A673 (cell line): ENCODE measurements at places on chromosomes 3 and 15. TPM values are rescaled to one million over a fixed set of nuclear protein-coding genes. Genes with fewer than 3 reads are reported as not detected.

DNA sequence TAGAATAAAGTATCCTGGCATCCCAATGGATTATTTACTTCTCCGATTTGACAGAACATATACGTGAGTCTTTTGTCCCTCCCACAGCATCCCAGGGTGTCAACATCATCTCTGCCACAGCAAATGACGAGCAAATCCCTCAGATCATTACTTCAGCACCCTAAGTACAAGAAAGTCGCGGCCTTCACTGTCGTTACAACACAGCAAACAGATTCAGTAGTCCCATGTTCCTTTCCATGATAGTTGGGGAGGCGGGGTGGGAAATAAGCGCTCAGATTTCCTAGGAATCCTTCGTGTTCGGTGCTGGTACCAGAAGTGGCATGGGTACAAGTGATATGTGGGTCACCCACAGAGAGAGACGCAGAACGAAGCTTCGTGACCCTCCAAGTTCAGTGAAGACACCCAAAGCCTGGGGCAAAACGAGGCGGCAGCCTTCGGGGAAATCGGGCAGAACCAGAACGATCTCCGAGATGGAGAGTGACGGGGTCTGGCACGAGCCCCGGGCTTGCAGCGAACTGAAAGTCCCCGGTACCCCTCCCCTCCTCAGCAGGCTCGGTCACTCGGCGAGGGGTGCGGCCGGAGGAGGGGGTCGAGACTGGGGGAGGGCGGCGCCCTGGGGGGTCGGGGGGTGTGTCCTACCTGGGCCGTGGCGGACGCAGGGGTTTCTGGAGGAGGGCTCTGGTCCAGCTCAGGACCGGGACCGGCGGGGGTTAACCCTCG is 619 bp downstream of the TTBK2 start:
- peak; percentile 58 for DNase-seq
- H3K27me3 ChIP-seq, result no peaks in the 10 kb centered on the region
- no peaks in the 10 kb centered on the region for H3K36me3 ChIP-seq
- peaks cover 6% of the 10 kb centered on the region for H3K4me1 ChIP-seq
- peak overlapping the region; percentile 47 for H3K27ac ChIP-seq
- peak overlapping the region; percentile 81 for H3K4me3 ChIP-seq

GRCh38 chr3:31343075-31343474 is 189.7 kb upstream of the STT3B start:
- no peak for DNase-seq
- no peaks in the 10 kb centered on the region for H3K36me3 ChIP-seq
- no peaks in the 10 kb centered on the region for H3K27me3 ChIP-seq
- no peaks in the 10 kb centered on the region for H3K4me1 ChIP-seq
- H3K27ac ChIP-seq, result no peak overlapping the region

GRCh38 chr15:57306944-57307411 is 69.3 kb upstream of the CGNL1 start:
- H3K27ac ChIP-seq, result no peak overlapping the region
- DNase-seq, result no peak
- no peaks in the 10 kb centered on the region for H3K27me3 ChIP-seq
- H3K36me3 ChIP-seq, result no peaks in the 10 kb centered on the region
- H3K4me3 ChIP-seq, result peak overlapping the region; percentile 37

The FEZF2 gene
- not detected in 2 replicates for total RNA-seq

The FGF12 gene
- total RNA-seq, result 2.1 and 2.3 TPM in 2 replicates

- H3K27ac ChIP-seq, result no peak within 1 kb of the TSS
- H3K4me1 ChIP-seq, result peaks cover 27% of the 10 kb centered on the region
- peaks cover 42% of the 10 kb centered on the region for H3K27me3 ChIP-seq
- DNase-seq, result peak; percentile 54
- no peaks in the 10 kb centered on the region for H3K36me3 ChIP-seq
- H3K4me3 ChIP-seq, result peak within 1 kb of the TSS; percentile 65
These were observed at the start of gene NLGN1 for GRCh38 chr3:173397161-173398110. Gene NLGN1 (plus strand): TSS chr3:173397744.

The ALPK3 gene
- total RNA-seq, result 0.67 and 0.70 TPM in 2 replicates

DNA sequence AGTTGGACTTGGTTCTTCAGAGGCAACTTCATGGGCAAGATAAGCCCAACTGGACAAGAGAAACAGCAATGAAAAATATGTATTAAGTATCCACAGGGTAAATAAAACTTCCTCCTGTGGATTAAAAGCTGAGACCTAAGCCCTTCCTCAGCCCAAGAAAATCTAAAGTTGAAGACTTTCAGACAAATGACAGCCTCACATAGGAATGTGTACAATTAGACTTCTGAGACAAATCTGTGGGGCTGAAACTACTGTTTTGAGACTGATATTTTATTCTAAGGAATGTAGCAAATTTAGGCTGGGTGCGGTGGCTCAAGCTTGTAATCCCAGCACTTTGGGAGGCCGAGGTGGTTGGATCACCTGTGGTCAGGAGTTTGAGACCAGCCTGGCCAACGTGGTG is 74.2 kb upstream of the IL12A start:
- DNase-seq, result no peak
- H3K4me3 ChIP-seq, result no peak overlapping the region
- no peaks in the 10 kb centered on the region for H3K27me3 ChIP-seq
- no peaks in the 10 kb centered on the region for H3K36me3 ChIP-seq
- H3K4me1 ChIP-seq, result no peaks in the 10 kb centered on the region
- H3K27ac ChIP-seq, result no peak overlapping the region

GRCh38 chr3:180630371-180630770 is 28.4 kb downstream of the TTC14 start:
- peaks cover 20% of the 10 kb centered on the region for H3K27me3 ChIP-seq

The TM4SF18 gene
- 0.37 and 1.5 TPM in 2 replicates for total RNA-seq

GRCh38 chr3:178083906-178084866 is 452.1 kb upstream of the KCNMB2 start:
- H3K36me3 ChIP-seq, result no peaks in the 10 kb centered on the region
- H3K4me3 ChIP-seq, result no peak overlapping the region
- peak; percentile 77 for DNase-seq
- peak overlapping the region; percentile 61 for H3K27ac ChIP-seq

- H3K27me3 ChIP-seq, result no peaks in the 10 kb centered on the region
- no peaks in the 10 kb centered on the region for H3K36me3 ChIP-seq
- H3K27ac ChIP-seq, result no peak overlapping the region
- no peak overlapping the region for H3K4me3 ChIP-seq
These were observed 82.5 kb downstream of the ADAMTS17 start for GRCh38 chr15:100259266-100259665.

The ZNF662 gene
- not detected in 2 replicates for total RNA-seq

The RTF1 gene
- total RNA-seq, result 47.6 and 55.3 TPM in 2 replicates

DNA sequence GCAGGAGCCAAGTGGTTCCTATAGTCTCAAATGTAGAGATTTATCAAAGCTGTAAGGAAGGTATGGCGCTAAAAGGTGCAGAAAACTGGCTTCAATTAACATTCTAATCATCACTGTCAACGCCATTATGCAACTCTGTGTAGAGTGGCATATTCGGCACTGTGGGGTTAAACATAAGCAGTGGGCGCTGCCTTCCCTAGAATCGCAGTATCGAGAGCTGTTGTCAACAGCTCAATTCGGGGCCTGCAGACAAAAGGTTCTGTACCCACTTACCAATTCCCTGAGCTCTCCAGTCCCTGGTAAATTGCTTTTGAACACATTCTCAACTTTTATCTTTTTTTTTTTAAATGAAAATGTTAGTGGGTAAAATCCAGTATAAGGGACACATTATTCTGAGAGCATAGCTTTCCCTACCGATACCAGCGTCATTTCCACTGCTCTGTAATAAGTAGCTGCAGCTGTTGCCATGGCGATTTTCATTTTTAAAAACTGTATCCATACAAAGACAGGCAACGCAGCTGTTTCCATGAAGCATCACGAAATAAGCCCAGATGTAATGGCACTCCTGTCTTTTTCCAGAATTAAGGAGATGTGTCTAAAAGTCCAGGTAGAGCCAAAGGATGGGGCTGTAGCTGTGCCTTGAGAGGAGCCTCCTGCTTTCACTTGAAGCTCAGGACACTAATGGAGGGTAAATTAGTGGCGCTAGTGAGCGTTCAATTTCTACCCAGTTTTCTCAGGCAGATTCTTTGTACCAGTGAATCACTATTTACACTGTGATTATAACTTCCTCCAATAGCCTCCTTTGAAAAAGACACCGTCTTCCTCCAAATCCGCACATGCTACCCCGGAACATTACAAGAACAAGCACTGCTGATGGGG is 250.3 kb downstream of the SLC9A9 start:
- no peak for DNase-seq
- H3K27me3 ChIP-seq, result no peaks in the 10 kb centered on the region
- H3K36me3 ChIP-seq, result no peaks in the 10 kb centered on the region
- H3K27ac ChIP-seq, result no peak overlapping the region
- peaks cover 19% of the 10 kb centered on the region for H3K4me1 ChIP-seq

The KBTBD13 gene
- not detected in 2 replicates for total RNA-seq

GRCh38 chr3:157163217-157163953 is 3.4 kb upstream of the CCNL1 start:
- no peak for DNase-seq
- no peaks in the 10 kb centered on the region for H3K27me3 ChIP-seq
- no peak overlapping the region for H3K27ac ChIP-seq
